ENCODE measurements at places on chromosomes 12 and 14. TPM values are rescaled to one million over a fixed set of nuclear protein-coding genes. Genes with fewer than 3 reads are reported as not detected.

KLHL42 gene
- 21.0 TPM for total RNA-seq

SOX5 gene
- total RNA-seq, result not detected

PRR4 gene
- total RNA-seq, result 0.76 TPM

C12orf50 gene
- 0.12 TPM for total RNA-seq

DAO gene
- not detected for total RNA-seq

FSCB gene
- total RNA-seq, result not detected

M6PR gene
- 145 TPM for total RNA-seq

COL2A1 gene
- not detected for total RNA-seq

MPHOSPH9 gene
- 17.3 TPM for total RNA-seq

MSI1 gene
- total RNA-seq, result 1.6 TPM

IFNG-AS1 gene
- not detected for total RNA-seq

SYNE3 gene
- total RNA-seq, result 0.38 TPM

C14orf132 gene
- 6.8 TPM for total RNA-seq

CCDC175 gene
- not detected for total RNA-seq

LYSET gene
- total RNA-seq, result 31.9 TPM

KRT8 gene
- total RNA-seq, result 4,836 TPM

HNF1A gene
- 4.0 TPM for total RNA-seq

CYP46A1 gene
- total RNA-seq, result 0.25 TPM

CCDC184 gene
- 3.2 TPM for total RNA-seq

RNASE7 gene
- total RNA-seq, result not detected

CLEC4C gene
- total RNA-seq, result not detected

TMCC3 gene
- total RNA-seq, result 1.1 TPM

SLC25A3 gene
- 774 TPM for total RNA-seq

BMAL2 gene
- total RNA-seq, result 16.1 TPM

SYT1 gene
- 5.3 TPM for total RNA-seq

ADCY6 gene
- 14.6 TPM for total RNA-seq

MCRS1 gene
- total RNA-seq, result 61.8 TPM

NANOG gene
- total RNA-seq, result not detected

TMEM260 gene
- total RNA-seq, result 5.2 TPM

MORN3 gene
- total RNA-seq, result 0.32 TPM

EEA1 gene
- 5.3 TPM for total RNA-seq

B4GALNT3 gene
- 0.49 TPM for total RNA-seq

AHSA1 gene
- 209 TPM for total RNA-seq

RERG gene
- 0.30 TPM for total RNA-seq

NAV3 gene
- total RNA-seq, result 11.2 TPM

FERMT2 gene
- total RNA-seq, result 42.8 TPM

MEG3 gene
- total RNA-seq, result 53.8 TPM

FAM161B gene
- total RNA-seq, result 1.5 TPM

SIX6 gene
- not detected for total RNA-seq

BDKRB1 gene
- 0.47 TPM for total RNA-seq

VRTN gene
- total RNA-seq, result not detected
